ENCODE measurements at places on chromosomes 7 and 10.

DNA sequence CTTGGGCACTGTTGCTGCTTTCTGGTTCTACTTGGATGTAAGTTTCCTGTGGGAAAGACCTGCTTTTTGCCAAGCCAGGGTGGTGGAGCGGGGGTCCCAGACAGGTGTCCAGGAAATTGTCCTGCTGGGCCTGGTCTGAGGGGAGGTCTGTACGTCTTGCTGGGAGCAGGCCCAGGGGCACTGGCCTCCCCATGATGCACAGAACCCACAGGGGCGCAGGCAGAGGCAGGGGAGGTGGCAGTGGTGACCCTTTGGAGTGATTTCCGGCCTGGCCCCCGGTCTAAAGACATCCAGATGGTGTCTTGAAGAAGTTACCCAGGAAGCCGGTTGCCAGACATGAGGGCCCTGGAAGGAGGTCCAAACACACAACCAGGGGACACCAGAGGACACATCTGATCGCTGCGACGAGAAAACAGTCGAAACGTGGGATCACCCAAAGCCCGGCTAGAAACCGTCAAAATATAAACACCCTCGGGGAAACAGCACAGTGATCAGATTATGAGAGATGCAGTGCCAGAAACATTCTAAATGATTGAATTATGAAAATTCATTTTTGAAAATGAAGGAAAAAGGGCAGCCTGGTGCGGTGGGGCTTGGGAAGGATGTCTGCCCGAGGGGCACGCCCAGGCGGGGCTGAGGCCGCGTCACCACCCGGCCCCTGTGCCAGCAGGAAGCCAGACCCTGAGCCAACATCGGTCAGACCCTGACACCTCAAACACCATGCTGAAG, 59.6 kb downstream of the TMEM270 start:
- no peak for DNase-seq

- no peak for DNase-seq
Measured at GRCh38 chr7:130672146-130672545, 3.6 kb upstream of the COPG2 start.

DNA sequence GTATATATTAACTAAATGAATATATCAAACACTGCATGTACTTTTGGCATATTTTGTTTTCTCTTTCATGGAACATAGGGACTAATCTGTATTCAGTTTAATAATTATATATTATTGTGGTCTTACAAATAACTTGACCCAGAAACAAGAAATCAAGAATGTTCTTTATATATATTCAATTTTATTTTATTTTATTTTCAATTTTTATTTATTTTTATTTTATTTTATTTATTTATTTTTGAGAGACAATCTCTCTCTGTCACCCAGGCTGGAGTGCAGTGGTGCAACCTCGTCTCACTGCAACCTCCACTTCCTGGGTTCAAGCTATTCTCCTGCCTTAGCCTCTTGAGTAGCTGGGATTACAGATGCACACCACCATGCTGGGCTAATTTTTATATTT, 258.4 kb upstream of the MYO3A start:
- no peak for DNase-seq

DNA sequence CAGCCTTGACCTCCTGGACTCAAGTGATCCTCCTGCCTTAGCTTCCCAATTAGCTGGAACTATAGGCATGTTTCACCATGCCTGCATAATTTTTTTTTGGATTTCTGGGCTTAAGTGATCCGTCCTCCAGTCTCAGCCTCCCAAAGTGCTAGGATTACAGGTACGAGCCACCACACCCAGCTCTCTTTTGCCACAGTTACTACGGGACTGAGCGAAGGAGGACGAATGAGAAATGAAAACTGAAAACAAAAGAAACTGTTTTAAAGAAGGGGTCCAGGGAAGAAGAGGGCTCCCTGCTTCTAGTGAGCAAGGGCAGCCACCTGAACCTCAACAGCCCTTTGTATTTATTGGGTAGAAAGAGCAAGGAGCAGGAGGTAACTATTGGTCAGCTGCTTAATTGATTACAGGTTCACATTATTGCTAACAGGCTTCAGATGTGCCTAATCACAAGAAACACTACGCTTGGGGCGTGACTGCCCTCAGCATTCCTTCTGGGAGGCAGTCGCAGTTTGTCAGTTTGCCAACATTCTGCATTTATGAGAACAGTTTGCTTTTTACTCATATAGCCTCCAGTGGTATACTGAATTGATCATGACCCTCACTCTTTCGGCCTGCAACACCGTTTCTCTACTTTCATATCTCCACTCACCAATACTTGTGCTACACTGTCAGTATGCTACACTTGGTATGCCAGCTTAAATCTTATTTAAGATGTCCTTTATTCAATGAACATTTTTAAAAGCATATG, 676.8 kb downstream of the DNAJB9 start:
- no peak for DNase-seq

- DNase-seq, result no peak
Measured at GRCh38 chr7:134766779-134767519, 12.5 kb upstream of the CALD1 start.

GRCh38 chr7:6175645-6176044, 96.8 kb downstream of the CYTH3 start:
- no peak for DNase-seq

- no peak for DNase-seq
Measured at GRCh38 chr10:109126541-109126940, 796.8 kb downstream of the XPNPEP1 start.

- no peak for DNase-seq
Measured at GRCh38 chr10:101848894-101849351, 5.3 kb upstream of the KCNIP2 start.

GRCh38 chr10:77371848-77372799, 265.5 kb downstream of the KCNMA1 start:
- DNase-seq, result no peak

GRCh38 chr7:13560441-13560840, 429.0 kb downstream of the ETV1 start:
- no peak for DNase-seq

- DNase-seq, result no peak
Measured at GRCh38 chr10:27605318-27605717, 101.2 kb downstream of the RAB18 start.
